ENCODE measurements at places on chromosomes 2 and 18. TPM values are rescaled to one million over a fixed set of nuclear protein-coding genes. Genes with fewer than 3 reads are reported as not detected.

ITGB6 gene
- total RNA-seq, result not detected

CYP26B1 gene
- total RNA-seq, result under 0.01 TPM

COLEC12 gene
- 32.4 TPM for total RNA-seq

TMEM163 gene
- total RNA-seq, result not detected

MARCHF7 gene
- 133 TPM for total RNA-seq

FAM168B gene
- 111 TPM for total RNA-seq

C2orf80 gene
- total RNA-seq, result not detected

OLA1 gene
- total RNA-seq, result 98.6 TPM

CCDC150 gene
- total RNA-seq, result 7.3 TPM

APOB gene
- total RNA-seq, result under 0.01 TPM

DSC1 gene
- total RNA-seq, result not detected

EVA1A gene
- 25.4 TPM for total RNA-seq

PLEKHA3 gene
- 6.3 TPM for total RNA-seq

KIF1A gene
- under 0.01 TPM for total RNA-seq

CXCR1 gene
- not detected for total RNA-seq

BOLL gene
- total RNA-seq, result not detected

MYOM1 gene
- total RNA-seq, result 2.4 TPM

FKBP1B gene
- total RNA-seq, result 10.5 TPM

RNF152 gene
- 189 TPM for total RNA-seq

PTPN4 gene
- total RNA-seq, result 27.4 TPM

KCTD1 gene
- total RNA-seq, result 5.4 TPM

SERTAD2 gene
- 6.4 TPM for total RNA-seq

ANKRD30BL gene
- not detected for total RNA-seq

FAM161A gene
- 1.3 TPM for total RNA-seq

LYPD6 gene
- 13.7 TPM for total RNA-seq

ACMSD gene
- total RNA-seq, result not detected
